ENCODE measurements at places on chromosomes 11 and 22.

- DNase-seq = no peak
These were observed 63.8 kb upstream of the PRSS23 start for GRCh38 chr11:86736291-86737143.

GRCh38 chr11:117815262-117815803 is 9.2 kb downstream of the FXYD2 start:
- DNase-seq = peak; percentile 66

- no peak for DNase-seq
These were observed 8.2 kb downstream of the C1QTNF6 start for GRCh38 chr22:37179622-37180420.

DNA sequence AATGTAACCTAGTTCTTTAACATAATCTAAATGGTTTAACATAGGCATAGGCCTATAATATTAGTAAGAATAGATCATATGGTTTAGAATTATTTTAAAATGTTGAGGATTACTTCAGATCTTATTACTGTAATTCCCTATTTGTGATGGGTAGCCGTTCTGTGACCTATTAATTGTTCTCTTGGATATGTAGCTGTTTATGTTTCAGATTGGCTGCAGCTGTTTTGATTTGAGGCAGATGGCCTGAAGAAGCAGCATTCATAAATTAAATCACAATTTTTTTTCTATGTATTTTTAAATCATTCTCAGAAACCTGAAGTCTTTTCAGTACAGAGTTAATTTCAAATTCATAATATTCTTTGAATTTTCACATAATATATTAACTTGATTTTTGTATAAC is 104.5 kb downstream of the PDE3B start:
- DNase-seq = no peak

- no peak for DNase-seq
These were observed 2.6 kb downstream of the BET1L start for GRCh38 chr11:204587-205109.

- DNase-seq = peak; percentile 79
These were observed 43.6 kb downstream of the LRRC32 start for GRCh38 chr11:76626921-76627401.

- DNase-seq = no peak
These were observed 23.6 kb upstream of the ARHGAP32 start for GRCh38 chr11:129215506-129216245.

GRCh38 chr11:89189776-89190175 is 12.1 kb downstream of the TYR start:
- no peak for DNase-seq

- DNase-seq = no peak
These were observed 5.1 kb upstream of the DCHS1 start for GRCh38 chr11:6660712-6661111.

DNA sequence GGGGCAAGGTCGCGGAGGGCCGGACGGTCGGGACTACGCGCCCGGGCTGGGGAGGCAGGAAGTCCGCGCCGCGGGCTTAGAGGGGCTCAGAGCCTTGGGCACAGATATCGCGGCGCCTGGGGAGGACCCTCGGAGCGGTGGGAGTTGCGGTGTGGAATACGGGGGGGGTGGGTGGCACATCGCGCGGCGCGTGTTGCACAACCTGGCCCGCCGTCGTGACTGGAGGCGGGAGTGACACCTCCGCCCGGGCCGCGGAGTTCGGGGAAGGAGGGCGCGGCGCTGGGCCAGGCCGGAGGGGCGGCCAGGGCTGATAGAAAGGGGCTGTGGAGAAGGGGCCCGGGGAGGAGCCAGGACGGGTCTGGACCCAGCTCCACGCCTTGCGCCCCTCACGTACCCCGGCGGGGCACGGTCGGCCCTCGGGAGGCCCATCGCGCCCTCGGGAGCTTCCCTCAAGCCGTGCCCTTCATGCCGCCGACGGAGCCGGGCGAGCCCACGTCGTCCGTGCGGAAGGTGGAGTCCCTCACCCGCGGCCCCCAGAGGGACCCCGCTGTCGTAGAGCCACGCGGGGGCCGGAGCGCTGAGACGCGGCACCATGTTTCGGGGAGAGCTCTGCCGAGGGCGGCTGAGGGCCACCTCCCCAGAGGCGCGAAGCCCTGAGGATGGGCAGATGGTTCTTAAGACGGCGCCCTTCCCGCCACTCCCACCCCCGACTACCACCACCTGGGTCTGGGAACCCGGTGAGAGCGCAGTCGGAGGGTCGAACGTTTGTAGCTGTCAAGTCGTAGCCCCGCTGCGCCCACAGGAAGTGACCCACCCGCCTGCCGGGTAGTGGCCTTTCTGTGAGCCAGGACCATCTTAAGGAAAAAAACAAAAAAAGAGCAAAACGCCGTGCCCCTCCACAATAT is 729 bp downstream of the IL17RA start:
- no peak for DNase-seq

GRCh38 chr11:5065027-5065426 is 4.3 kb upstream of the OR52E1 start:
- DNase-seq = no peak
